Endothelial cell of umbilical vein (primary cell): ENCODE measurements at places on chromosomes 7 and 10. TPM values are rescaled to one million over a fixed set of nuclear protein-coding genes. Genes with fewer than 3 reads are reported as not detected.

Gene ALOX5
- total RNA-seq = not detected in 2 replicates

Gene OR6V1
- total RNA-seq = not detected in 2 replicates

Gene ASCC1
- 24.9 and 28.2 TPM in 2 replicates for total RNA-seq

Gene PRSS1
- total RNA-seq = not detected in 2 replicates
